ENCODE measurements at places on chromosomes 1 and 21.

- no peak for DNase-seq
These were observed 157.4 kb downstream of the TNFSF18 start for GRCh38 chr1:172893146-172893841.

GRCh38 chr21:44765231-44766013 is 36.2 kb downstream of the UBE2G2 start:
- DNase-seq, result no peak

DNA sequence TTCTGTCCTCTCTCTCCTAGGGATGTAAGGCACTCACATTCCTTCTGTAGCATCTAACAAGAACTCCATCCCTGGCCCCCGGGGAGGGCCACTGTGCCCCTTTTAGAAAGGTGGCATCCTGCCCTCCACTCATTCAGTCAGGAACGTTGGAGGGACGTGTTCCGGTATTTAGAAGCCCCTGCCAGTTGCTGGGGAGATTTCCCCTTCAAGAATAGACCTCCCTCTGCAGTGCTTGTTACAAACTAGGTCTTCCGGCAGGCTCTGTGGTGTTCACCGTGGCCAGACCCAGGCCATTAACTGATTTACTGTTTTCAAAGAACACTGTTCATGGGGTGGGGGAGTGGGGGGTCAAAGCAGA is 779 bp downstream of the PCP4L1 start:
- DNase-seq, result no peak

DNA sequence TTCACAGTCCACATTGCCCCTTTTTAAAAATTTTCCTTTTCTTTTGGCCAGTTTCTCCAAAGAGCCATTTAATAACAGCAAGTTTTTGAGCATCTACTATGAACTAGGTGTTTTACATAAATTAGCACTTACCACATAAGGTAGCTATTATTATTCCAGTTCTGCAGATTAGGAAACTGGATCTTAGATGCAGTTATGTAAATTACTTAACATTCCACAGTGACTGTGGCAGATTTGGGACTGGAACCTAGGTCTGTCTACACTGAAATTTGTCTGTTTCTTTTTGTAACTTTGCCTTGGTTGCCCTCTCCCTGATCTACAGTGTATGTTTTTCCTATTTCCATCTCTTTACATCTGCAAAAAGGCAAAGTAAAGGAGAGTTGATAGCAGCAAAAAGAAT is 164.8 kb upstream of the ATP1B1 start:
- no peak for DNase-seq

GRCh38 chr1:220768126-220768601 is 18.5 kb upstream of the MTARC1 start:
- DNase-seq, result no peak

- no peak for DNase-seq
These were observed 75.5 kb upstream of the RAB3GAP2 start for GRCh38 chr1:220347654-220348175.

DNA sequence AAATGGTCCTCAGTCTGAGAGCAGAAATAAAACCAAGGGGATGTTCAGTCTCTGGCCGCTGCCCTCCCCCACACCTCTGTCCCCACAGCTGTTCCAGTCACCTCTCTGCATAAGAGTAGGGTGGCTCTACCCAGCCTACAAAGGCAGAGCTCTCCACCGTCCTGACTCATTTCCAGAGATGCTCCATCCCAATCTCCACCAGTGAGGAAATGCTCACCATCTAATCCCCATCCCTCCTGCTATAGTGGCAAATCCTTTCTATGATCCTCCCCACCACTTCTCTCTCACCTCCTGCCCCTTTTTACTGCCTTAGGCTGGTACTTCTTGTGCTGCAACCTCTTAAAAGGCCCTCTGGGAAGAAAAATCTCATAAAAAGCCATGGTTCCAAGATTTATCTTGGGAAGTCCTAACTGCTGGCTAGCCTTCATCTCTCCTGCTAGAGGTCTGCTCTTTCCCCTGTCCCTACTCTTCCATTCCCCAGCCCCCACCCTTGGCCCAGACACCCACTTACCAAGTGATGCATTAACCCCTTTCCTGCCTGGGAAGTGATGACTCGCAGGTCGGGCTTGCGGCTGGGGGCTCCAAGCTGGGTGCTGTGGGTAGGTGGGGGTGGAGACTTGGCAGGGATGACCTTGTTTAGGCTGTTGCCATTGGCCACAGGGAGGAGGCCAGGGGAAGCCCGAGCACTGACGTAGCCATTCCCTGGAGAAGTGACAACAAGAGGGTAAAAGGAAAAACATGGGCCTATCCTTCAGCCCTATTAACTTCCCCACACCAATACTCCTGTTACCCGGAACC is 23.9 kb downstream of the MEF2D start:
- peak; percentile 50 for DNase-seq

GRCh38 chr1:42945164-42945563 is 13.5 kb downstream of the SLC2A1 start:
- DNase-seq, result no peak

DNA sequence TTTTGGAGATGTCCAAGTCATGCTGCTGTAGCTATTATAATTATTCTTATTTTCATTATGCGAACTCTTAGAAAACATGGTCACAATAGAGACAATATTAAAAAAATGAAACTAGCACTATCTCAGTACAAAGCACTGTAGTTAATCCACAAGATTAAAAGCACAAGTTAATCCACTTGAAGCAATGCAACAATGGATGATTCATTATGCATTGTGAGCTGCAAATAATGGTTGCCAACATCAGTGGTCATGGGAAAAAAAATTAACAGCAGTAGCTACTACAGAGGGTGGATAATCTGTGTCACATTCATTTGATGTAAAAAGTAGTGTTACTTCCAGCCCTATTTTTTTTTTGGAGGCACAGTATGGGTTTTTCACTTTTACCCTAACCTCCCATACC is 56.7 kb downstream of the DPT start:
- no peak for DNase-seq

DNA sequence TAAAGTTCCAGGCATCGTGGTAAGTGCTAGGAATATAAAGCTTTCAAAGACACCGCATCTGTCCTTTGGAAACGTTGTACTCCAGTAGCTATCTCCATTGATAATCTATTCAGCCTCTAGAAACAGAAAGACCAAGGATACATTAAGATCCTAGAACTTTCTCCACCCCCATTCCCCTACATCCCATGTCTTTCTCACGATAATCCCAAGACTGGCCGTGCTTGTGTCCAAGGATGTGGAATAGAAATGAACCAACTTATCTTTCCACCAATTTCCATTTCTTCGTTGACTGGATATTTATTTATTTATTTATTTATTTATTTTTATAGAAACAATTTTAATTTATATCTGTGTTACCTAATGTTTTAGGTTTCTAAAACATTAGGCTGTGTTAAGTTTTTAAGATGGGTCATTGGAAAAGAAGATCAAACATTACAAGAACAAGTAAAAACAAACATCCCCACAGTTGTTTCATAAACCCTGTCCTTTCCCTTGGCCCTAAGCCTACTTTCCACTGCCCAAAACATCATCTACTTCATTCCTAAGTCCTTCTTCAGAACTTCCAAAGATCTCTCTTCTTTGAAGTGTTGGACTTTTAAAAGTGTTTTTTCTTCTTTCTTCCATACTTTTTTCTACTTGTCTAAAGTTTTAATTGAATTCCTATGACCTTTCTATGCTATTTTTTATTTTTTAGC is 39.7 kb downstream of the LRRC8C start:
- DNase-seq, result no peak

GRCh38 chr1:77673716-77674355 is 8.6 kb downstream of the ZZZ3 start:
- DNase-seq, result no peak

GRCh38 chr1:227073786-227074185 is 133.7 kb downstream of the COQ8A start:
- no peak for DNase-seq

GRCh38 chr1:100941098-100941527 is 45.2 kb downstream of the SLC30A7 start:
- DNase-seq, result no peak

- DNase-seq, result peak; percentile 71
These were observed 4.7 kb downstream of the SORT1 start for GRCh38 chr1:109392788-109393616.
